ENCODE measurements at places on chromosomes 7 and 10.
A peak's percentile ranks its signal among the peaks of the same experiment; 100 is the strongest.

DNA sequence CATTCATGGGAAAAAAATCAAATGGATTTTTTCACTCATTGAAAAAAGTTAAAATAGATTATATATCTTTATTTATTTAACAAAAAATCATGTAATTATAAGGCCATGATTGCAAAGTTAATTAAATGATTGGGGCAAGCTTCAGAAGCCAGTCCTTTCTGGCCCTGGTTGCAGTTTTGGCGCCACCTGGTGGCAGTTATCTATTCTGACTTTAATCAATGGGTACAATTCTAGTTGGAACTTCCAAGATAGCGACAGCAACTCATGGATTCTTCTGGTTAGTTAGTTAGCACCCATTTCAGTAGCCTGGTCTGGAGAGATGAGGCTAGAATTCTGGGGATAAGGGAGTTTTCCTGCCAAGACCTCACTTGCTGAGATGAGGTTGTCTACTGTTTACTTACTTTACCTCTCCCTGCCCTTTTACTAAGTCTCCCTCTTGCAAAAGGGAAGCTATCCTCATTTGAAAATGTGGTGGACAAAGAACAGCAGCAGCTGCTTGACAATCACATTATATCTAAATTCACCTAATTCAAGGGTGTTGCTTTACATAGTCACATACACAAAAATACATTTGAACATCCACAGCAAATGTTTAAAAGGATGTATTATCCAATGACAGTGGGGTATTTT is 42.3 kb downstream of the NOC3L start:
- DNase-seq: peak; percentile 27

DNA sequence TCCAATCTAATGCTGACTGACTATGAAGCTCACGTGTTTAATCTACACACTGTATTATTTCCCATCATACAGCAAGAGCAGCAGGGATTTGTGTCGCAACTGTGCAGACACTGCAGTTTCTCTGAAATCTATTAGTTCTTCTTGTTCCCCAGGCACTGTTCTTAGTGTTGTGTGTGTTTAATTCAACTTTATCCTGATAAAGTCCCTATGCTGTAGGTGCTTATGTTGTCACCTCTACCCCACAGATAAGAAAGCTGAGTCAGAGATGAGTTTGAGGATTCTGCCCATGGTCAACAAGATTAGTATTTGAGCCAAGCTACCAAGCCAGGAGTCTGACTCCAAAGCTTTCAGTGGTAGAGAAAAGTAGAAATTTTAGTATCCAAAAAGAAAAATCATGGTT is 22.5 kb upstream of the EPHB6 start:
- no peak for DNase-seq

DNA sequence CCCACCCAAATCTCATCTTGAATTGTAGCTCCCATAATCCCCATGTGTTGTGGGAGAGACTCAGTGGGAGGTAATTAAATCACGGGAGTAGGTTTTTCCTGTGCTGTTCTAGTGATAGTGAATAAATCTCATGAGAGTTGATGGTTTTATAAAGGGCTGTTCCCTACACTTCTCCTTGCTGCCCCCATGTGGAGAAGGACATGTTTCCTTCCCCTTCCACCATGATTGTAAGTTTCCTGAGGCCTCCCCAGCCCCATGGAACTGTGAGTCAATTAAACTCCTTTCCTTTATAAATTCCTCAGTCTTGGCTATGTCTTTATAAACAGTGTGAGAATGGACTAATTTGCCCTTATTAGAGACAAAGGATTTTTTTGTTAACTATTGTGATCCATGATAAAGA is 48.5 kb upstream of the MKX start:
- no peak for DNase-seq

GRCh38 chr10:21238717-21239116 is 286.8 kb downstream of the SKIDA1 start:
- DNase-seq: no peak

GRCh38 chr10:133359554-133359971 is 1.7 kb upstream of the FUOM start:
- no peak for DNase-seq
